ENCODE measurements at places on chromosomes 2 and 18.

- DNase-seq = no peak
Measured at GRCh38 chr2:27495840-27496356, 741 bp upstream of the GCKR start.

DNA sequence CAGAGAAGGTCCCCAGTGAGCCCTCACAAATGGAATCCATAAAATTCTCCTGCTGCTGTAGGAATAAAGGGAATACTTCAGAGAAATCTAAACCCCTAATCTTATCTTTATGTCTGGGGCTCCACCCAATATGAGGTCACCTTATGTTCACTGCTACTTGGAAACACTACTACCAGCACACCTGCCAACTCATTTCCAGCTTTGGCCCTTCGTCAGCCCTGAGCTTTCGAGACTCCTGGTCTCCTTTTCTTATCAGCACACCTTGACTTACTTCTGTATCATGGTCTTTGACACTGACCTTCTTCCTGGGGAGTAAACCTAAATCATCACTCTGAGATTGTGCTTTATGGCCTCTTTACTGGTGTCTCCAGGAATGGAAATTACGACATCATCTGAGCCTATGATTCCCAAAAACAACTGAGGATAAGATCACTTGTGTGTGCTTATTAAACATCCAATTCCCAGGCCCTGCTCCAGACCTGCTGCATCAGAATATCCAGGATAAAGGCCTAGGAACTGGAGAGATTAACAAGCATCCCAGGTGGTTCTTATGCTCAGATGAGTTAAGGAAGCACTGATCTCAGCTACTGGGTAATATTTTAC, 22.2 kb upstream of the ASNSD1 start:
- DNase-seq = no peak

DNA sequence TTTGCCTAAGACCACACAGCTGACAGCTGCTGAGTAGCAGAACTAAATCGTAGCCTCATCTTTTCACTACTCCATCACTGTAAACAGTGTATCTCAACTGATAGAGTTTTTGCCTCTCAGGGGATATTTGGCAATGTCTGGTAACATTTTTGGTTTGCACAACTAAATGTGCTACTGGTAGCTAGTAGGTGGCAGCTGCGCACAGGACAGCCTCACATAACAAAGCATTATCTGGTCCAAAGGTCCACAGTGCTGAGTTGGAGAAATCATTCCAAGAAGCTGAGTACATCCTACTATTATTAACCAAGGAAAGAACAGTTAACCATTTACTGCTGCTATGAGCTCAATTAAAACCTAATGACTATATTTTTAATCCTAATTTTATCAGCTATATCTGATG, 6.1 kb upstream of the CCDC102B start:
- DNase-seq = no peak

DNA sequence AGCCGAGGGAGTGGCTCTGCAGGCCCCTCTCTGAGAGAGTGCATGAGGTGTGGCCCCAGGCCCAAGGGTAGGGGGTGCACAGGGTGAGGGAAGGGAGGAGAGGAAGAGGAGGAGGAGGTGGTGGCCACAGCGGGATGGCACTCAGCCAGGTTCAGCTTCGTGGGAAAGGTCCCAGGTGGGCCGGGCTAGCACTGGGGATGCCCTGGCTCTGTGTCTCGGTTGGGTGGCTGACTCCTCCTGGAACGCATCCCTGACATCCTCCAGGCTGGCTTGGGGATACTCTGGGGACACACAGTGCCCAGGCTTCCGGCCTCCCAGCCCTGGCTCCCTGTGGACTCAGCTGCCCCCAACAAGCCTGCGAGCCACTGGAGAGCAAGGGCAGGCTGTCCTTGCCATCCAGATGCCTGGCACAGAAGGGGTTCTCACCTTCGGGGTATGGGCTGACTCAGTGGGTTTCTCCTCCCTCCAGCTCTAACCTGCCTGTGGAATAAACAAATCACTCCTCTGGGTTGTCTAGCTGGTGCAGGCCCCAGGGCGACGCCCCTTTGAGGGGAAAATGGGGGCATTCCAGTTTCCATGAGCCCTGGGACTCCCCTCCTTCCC, 582 bp upstream of the ZAP70 start:
- DNase-seq = no peak

DNA sequence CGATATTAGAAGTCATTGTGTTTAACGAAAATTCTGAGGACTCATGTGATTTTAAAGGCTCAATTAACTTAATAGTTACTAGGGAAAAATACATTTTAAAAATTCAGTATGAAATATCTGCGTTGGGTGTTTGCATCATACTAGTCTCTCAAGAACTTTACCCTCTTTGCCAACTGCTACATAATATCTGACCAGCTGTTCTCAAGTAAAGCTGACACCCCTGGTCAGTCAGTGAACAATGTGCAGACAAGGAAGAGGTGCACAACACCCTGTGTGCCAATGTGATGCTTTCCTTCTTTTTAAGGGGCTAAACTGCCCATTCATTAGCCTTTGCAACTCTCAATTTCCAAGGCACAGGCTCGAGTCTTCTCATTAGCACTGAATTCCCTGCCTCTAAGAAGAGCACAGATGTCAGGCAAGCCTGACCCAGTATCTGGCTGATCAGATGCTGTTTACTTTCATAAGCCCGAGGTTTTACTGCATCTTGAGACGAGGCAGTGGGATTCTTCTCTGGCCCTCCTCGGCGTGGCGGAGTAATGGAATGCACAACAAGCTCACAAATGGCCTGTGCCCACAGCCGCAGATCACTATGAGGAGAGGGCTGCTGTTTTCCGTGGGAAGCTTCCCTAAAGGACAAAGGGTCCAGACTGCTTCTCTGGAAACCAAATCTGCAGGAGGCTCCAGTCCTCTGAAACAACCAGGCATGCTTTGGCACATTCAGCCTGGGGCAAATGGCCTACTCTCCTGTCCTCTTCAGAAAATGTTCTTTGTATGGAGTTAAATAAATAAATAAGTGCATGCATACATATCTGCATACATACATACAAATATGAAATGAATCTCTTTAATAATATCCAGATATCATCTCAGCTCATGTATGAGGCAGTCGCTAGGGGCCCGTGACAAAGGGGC, 240.3 kb downstream of the ZNF521 start:
- DNase-seq = peak; percentile 76

GRCh38 chr2:59900728-59901452, 652.6 kb downstream of the BCL11A start:
- no peak for DNase-seq

DNA sequence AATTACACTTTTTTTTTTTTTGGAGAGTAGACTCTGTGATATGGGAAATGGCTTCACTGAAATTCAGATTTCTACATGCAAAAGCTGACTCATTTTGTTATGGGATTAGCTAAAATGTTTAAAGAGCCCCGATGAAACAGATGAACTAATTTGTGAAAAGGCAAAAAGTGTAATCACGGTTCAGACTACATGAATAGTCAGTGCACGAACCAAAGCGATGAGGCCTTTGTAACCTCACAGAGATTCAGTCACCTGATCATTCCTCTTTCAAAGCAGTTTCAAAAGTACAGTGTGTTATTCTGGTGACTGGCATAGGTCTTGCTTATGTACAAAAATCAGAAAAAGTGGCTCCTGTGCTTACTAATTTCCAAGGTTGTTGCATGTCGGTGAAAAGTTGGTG, 44.6 kb downstream of the TGIF1 start:
- no peak for DNase-seq

GRCh38 chr2:66682476-66682875, 247.6 kb downstream of the MEIS1 start:
- no peak for DNase-seq

GRCh38 chr2:44886414-44886813, 55.1 kb upstream of the SIX3 start:
- DNase-seq = no peak

GRCh38 chr2:135335256-135335655, 195.8 kb downstream of the ZRANB3 start:
- DNase-seq = no peak

- no peak for DNase-seq
Measured at GRCh38 chr2:162071001-162071400, 3.0 kb downstream of the DPP4 start.

Measured in C1 segment of cervical spinal cord (tissue), 14 donors.